BE2C (cell line): ENCODE measurements at places on chromosomes 2 and 18.

GRCh38 chr18:52850031-52850560, 510.1 kb downstream of the DCC start:
- DNase-seq, result no peak

- DNase-seq, result no peak
Measured at GRCh38 chr18:30730915-30731314, 311.6 kb downstream of the DSC3 start.

DNA sequence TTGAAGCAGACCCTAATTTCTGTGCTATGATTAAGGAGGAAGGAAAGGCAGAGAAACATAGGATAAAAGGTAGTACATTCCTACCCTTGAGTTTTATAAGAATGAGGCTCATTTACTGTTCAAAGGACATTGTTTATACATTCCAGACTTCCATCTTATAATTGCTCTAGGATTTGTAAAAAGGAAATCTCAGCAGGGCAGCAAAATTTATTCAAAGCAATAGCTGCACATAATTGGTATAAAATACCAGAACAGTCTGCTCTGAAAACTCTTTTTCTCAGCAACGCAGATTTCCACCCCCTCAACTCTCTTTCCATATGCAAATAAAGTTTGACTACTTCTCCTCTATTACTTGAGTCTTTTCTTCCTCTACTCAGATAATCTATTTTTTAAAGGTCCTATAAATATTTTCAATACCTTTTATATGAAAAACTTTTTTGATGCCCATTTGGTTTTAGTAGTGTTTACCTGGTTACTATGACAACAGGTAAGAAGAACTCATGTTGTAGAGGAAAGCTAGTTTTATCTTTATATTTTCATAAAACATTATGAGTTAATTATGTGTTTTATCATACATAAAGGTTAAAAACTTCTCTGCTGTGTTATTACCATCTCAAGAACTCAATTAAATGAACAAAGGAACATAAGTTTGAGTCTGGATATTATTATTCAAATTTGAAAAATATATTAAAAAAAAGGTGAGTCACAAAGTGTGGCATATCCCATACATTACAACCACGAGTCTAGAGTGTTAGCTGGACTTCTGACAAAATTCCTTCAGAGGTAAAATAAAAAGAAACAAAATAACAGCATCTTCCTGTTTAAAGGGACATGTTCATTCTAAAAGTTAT, 19.9 kb downstream of the RBMS1 start:
- DNase-seq, result no peak

DNA sequence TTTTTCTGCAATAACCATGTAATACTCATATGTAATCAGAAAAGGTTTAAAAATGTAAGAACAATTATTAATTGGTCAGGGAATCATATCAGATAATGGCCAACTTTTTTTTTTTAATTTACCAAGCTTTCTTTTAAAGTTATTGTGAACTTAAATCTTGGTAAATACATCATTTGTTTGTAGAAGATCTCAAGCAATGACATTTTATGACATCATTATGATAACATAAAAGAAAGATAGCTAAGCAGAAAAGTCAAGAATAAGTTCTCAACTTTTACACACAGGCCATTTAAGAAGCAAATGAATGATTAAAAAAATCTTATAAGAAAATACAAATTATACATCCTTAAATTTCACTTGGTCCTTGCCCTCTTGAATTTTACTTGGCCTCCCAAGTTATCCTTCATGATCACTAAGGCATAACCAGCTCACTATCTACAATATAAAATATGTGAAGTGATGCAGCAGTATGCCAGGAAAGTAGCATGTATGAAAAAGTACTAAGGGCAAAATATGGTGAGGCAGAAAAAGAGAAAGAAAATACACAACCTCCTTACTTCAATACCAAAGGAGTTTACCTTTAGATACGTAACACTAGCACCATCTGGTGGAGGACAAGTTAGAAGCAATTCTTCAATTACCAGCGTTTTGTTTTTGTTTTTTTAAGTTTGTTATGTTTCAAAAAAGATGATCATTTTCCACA, 116.6 kb downstream of the SRBD1 start:
- DNase-seq, result peak; percentile 33

- DNase-seq, result no peak
Measured at GRCh38 chr2:224909885-224910573, 132.2 kb downstream of the DOCK10 start.

GRCh38 chr2:22281033-22281432, 1103.9 kb upstream of the KLHL29 start:
- DNase-seq, result peak; percentile 89

- DNase-seq, result peak; percentile 6
Measured at GRCh38 chr2:171522052-171522787, at the start of gene CYBRD1. CYBRD1 (plus strand) TSS chr2:171522474; CDS start chr2:171522546, 72 bp downstream.

DNA sequence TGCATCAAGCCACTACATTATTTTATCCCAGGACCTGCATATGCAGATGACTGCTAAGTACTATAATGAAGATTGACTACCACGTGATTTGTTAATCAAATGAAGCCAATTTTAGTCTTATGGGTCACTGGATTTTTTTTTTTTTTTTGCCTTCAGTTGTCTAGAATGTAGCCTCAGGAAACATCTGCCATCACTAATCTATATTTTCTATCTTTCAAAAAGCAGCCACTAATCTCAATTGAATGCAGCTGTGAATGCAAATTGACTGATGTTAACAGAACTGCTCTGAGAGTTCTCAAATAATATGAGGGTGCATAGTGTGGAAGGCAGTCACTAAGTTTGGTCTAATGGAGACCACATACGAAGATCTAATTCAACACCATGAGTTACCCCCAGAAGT, 106.3 kb downstream of the ABCA12 start:
- DNase-seq, result peak; percentile 23

DNA sequence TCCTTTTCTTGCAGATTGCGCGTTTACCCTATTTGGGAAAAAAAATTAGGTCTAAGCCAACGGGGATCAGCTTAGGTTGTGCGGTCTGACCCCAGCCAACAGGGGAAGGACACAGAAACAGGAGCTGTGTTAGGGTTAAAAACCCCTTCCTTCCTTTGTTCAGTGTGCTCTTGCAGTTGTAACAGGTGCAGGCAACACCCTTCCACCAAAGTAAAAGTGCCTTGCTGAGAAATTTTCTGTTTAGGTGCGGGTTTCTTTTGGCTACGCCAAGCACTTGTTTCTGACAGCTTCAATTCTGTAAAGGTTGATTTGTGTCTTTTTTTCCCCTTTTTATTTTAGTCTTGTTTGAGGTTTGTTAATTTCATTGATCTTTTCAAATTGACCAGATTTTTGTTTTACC, 92.5 kb downstream of the PTPN4 start:
- DNase-seq, result no peak

- DNase-seq, result no peak
Measured at GRCh38 chr2:53880756-53881155, 21.0 kb upstream of the GPR75 start.
